CD4-positive, alpha-beta memory T cell (primary cell): ENCODE measurements at places on chromosomes 7 and 10.

DNA sequence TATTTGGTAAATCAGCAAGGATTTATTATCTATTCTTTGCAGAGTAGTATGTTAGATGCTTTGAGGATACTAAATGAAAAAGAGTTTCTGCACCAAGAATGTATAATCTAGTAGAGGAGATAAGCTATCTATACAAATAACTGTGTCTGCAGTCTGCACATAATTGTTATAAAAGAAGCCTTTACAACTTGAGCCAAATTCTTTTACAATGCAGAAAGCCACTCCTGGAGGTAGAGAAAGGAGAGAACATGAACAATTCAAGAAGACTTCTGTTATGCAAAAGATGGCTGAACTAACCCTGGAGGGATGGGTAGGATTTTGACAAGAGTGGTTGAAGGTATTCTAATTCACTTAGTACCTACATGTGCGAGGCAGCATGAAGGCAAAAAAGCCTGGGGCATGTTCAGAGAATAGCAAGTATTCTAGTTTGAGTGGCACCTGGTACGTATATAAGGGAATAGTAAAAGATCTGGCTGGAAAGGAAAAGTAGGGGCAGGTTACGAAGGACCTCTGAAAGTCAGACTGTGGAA lies 251.1 kb upstream of the KAT6B start:
- DNase-seq = no peak

GRCh38 chr10:46514431-46514861 lies 42.0 kb downstream of the GPRIN2 start:
- no peak for DNase-seq

DNA sequence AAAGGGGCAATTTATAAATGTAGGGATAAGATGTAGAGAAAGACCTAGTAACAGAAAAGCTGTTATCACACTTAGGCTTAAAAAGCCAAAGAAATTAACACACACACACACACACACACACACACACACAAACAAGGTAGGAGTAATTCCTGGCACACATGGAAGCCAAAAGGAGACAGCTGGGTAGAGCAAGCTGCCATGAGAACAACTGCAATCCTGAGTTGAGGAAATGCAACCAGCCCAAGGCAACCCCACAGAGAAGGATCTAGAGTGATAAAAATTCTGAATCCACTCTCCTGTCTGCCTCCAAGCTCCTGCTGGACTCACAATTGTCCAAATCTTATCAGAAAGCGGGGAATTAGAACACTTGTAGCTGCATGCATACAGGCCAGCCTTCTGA lies 229.1 kb upstream of the DGKB start:
- DNase-seq = no peak

GRCh38 chr10:100222529-100222928 lies 6.9 kb downstream of the CHUK start:
- DNase-seq = no peak

DNA sequence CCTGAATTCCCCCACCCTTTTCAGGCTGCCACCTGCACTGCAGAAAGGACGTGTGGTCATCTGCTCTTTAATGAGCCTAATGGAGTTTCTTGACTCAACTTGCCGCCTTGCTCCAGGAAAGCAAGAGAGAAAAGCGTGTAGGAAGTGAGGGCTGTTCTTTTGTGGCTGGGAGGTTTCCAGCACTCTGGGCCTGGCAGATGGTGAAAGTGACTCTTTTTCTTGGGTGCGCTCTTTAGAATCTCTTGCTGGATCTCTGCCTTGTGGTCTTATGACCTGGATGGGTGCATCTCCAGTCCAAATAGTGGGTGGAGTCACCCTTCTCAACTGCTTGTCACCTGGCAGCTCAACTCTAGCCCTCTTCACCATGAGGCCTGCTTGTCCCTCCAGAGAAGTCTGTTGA lies 244.0 kb downstream of the SORCS1 start:
- DNase-seq = no peak

- no peak for DNase-seq
Measured at GRCh38 chr7:24769014-24769830, 12.0 kb upstream of the GSDME start.

- DNase-seq = no peak
Measured at GRCh38 chr7:81833401-81833800, 63.6 kb upstream of the HGF start.

GRCh38 chr10:68301790-68302502 lies 29.9 kb upstream of the HNRNPH3 start:
- peak; percentile 20 for DNase-seq

DNA sequence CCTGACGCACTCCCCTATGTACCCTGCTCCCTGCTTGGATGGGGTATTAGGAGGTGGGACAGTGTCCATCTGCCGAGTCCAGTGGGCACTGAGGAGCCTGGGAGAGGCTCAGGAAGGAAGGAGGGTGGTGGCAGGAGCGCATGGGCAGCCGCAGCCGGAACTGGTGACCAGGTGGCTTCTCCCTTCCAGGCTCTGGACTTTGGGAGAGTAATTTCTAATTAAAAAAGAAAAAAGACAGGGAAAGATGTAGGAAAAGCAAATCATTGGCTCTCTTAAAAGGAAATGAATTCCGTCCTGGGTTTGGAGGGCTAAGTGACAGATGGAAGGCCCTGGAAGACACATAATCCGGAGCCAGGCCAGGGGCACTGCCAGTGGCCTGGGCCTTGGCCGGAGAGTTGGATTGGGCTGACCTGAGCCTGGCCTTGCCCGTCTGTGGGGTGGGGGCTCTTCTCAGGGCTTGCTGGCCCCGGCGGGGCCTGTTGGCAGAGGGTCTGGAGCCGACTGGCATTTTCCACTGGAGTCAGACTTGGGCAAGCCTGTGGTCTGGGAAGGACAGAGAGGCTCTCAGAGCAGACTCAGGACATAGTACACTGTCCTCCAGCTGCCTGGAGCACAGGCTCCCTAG lies 63.0 kb downstream of the NEURL1 start:
- DNase-seq = no peak

GRCh38 chr7:114130866-114131265 lies 212.1 kb upstream of the PPP1R3A start:
- no peak for DNase-seq

- DNase-seq = peak; percentile 20
Measured at GRCh38 chr10:21953585-21954057, 49.9 kb downstream of the DNAJC1 start.

DNA sequence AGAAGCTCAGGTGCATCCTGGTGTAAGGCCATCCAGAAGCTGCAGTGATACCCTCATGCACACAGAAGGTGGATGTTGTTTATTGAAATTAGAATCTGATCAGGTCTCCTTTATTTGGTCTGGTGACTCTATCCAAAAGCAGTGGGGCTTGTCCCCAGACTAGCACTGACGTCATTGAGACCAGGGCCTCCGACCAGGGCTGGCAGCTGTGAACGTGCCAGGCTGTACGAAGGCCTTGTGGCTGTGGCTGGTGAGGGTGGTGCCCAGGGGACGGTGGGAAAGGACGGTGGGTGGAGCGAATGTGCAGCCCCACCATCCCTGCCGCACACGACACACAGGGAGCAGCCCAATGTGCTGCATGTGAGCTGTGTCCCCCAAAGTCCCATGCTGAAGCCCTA lies 160.0 kb downstream of the ADARB2 start:
- DNase-seq = no peak

GRCh38 chr10:94138391-94138790 lies 144.7 kb downstream of the PLCE1 start:
- DNase-seq = no peak

GRCh38 chr10:50605269-50605950 lies 18.3 kb downstream of the SGMS1 start:
- DNase-seq = no peak

DNA sequence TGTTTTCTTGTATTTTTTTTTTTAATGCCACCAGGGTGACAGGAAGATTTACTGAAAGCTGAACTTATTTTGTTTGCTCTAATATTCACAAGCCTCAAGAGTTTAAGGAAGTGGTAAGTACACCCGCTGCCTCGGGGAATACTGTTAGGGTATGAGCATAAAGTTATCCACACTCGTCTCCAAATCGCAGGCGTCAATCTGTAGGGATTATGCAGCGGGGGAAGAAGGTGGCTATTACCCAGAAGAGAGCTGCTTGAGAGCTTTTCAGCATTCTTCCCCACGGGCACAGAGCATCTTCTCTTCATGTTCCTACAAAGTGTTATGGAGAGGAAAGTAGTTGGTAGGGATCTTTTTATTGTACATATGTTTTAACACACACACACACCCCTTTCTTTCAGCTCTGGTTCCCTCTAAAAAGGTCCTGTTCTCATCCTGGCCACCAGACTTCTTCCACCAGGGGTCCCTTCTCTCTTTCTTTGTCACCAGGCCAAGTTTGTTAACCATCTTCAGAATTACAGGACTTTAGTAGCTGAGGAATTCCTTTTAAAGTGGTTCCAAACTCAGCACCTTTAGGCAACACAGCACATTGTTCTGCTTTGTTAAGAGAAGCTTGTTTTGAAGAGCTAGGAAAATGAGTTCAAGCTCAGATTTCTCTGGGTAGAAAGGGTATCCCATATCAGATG lies 411.6 kb upstream of the GALNT17 start:
- no peak for DNase-seq

DNA sequence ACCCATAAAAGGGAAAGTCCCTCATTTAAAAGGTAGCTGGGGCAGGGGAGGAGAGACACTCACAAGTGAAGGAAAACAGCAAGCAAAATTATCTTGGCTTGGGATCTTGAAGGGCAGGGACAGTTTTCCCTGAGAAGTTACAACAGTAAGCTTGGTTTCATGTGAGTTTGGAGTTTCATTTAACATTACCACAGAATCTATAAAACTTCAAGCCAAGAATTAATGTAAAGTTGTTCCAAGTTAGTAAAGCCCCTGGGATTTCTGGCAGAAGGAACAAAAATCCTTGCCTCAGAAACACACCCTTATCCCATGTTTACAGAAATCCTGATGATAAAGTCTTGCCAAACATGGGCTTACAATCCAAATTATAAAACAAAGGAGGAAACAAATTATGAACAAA lies 19.2 kb downstream of the CRPPA start:
- DNase-seq = no peak

GRCh38 chr10:61821693-61822092 lies 79.8 kb upstream of the ARID5B start:
- no peak for DNase-seq

DNA sequence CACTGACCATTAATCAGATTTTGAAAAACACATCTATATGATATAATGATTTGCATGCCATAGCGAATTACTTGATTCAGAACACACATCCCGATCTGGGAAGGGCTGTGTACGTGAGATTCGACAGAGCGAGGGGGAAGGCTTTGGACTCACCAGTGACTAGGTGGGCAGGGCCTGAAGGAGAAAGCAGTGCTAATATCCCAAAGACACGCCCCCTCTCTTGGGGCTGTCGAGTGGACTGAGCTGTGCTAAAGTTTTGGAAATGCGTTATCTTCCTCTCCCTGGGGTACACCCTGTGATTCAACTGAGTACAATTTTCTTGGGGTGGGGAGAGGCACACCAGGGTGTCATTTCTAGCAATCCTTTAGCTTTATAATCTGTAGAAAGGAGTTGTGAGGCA lies 1.8 kb downstream of the LRRC17 start:
- no peak for DNase-seq

- DNase-seq = no peak
Measured at GRCh38 chr7:2944739-2945138, 98.9 kb downstream of the CARD11 start.

GRCh38 chr7:436367-437128 lies 83.1 kb downstream of the PDGFA start:
- DNase-seq = no peak

DNA sequence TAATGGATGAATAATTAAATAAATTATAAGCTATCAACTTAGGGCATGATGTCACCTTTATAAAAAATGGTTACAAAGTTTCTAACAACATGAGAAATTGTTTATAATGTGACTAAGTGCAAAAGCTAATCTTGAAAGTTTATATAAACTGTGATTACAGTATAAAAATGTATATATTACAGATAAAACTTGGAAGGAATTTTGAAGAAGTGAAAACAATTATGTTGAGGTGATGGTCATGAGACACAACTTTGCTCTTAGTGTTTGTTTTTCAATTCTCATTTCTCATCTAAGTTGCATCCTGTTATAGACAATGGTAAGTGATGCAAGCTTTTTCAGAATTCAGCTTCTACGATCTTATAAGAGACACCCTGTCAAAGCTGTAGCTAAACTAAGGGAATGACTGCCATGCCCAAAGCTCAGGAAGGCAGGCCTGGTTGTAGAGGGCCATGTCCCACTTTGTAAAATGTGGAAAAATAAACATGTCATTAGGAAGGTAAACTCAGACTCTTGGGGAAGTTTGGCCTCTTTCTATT lies 23.9 kb downstream of the MACC1 start:
- DNase-seq = no peak

- DNase-seq = no peak
Measured at GRCh38 chr7:39184391-39184790, 206.7 kb downstream of the POU6F2 start.

DNA sequence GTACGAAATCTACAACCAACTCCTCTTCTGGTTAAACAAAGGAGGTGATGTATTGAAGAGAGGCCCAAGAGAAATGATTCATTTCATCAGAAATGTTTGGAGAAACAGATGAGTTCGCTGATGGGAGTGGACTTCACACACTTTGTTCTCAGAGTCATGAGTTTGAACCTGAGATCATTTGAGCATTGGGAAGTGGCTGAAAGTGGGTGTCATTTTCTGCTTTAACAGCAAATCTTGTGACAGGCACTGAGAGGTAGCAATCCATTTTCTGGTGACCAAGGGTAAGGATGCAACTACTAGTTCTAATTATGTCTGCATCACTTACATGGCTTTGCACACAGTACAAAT lies 51.4 kb downstream of the RBM20 start:
- DNase-seq = no peak

DNA sequence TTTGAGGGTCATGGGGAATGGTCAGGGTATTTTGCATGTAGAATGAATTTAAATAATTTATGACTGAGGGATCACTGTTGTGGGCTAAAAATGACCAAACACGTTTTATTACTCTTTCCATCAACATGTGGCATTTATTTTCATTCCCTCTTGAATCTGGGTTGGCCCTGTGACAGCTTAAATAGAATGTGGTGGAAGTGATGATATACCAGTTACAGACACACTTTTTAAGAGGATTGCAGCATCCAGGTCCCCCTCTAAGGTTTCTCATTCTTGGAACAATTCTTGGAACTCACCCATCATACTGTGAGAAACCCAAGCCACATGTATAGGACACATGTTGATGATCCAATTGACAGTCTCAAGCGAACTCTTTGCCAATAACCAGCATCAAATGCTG lies 272.4 kb downstream of the ETV1 start:
- DNase-seq = no peak

DNA sequence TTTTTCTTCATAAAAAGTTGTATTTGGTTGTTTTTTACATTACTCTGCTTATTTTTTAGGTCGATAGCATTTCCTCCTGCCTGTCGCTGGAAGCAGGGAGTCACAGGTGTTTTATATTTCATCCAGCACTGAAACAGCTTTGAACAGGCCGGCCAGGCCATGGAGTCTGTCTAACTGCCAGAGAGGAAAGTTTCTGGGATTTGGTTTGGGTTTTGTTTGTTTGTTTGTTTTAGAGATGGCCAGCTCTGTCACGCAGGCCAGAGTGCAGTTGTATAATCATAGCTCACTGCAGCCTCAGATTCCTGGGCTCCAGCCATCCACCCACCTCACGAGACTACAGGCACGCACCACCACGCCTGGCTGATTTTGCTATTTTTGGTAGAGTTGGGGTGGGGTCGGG lies 23.4 kb downstream of the PROSER2 start:
- DNase-seq = no peak
